ENCODE measurements at places on chromosomes 7 and 10.

GRCh38 chr10:5956146-5956936, 21.0 kb downstream of the IL15RA start:
- no peak for DNase-seq
- H3K27me3 ChIP-seq, result no peaks in the 10 kb centered on the region
- no peaks in the 10 kb centered on the region for H3K36me3 ChIP-seq
- peaks cover 9% of the 10 kb centered on the region for H3K4me1 ChIP-seq
- H3K4me3 ChIP-seq, result no peak overlapping the region

DNA sequence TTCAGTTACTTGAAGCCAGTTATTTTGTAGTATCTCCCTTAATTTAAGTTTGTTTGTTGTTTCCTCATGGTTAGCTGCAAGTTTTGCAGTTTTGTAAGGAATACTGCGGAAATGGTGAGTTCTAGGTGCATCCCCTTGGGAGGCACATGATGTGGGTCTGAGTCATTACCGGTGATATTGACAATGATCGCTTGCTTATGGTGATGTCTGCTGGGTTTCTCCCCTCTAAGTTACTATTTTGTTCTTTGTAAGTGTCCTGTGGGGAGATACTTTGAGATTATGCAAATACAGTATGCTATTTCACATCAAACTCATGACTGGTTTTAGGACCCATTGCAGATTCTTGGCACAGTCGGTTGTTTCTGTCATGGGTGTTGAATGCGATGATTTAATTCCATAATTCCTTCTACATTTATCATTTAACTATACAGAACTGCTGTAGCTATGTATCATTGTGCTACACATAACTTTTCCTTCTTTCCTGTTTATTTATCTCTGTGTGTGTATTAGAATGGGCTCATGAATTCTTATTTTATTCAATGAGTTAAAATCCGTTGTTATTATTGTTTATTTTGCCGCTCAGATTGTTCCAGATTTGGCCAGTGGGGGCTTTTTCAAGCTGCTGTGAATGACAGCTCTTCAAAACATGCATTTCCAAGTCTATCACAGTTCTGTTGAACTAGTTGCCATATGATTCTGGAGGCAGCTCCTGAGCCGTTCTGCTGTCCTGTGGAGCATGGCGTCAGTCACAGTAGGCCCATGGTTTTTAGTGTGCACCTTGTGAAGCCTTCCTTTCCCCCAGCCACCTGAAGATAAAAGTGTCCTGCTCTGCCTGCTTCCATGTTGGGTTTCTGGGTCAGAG, 18.4 kb downstream of the TSPAN14 start:
- no peak for DNase-seq
- H3K27ac ChIP-seq, result peak overlapping the region; percentile 66
- peaks cover 12% of the 10 kb centered on the region for H3K36me3 ChIP-seq
- peaks cover 51% of the 10 kb centered on the region for H3K4me1 ChIP-seq
- H3K27me3 ChIP-seq, result no peaks in the 10 kb centered on the region
- H3K4me3 ChIP-seq, result no peak overlapping the region

GRCh38 chr7:30728591-30729100, 23.3 kb upstream of the INMT start:
- DNase-seq, result no peak
- H3K4me3 ChIP-seq, result no peak overlapping the region
- H3K27me3 ChIP-seq, result peaks cover 33% of the 10 kb centered on the region
- no peak overlapping the region for H3K27ac ChIP-seq

DNA sequence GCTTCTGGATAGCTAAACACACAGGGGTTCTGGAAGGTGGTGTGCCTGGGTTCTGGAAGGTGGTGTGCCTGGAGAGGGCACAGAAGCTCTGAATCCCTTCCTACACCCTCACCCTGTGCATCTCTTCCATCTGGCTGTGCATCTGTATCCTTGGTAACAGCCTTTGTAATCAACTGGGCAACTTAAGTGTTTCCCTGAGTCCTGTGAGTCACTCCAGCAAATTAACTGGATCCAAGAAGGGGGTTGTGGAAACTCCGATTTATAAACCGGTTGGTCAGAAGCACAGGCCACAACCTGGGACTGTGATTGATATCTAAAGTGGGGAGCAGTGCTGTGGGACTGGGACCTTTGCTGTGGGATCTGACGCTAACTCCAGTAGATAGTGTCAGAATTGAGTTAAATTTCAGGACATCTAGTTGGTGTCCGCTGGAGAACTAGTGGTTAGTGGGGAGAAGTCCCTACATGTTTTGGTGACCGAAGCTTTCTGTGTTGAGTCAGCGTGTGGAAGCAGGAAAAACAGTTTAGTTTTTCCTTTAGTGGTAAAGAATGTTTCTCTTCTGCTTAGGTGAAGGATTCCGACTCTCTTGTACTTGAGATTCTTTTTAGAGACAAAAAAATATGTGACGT, 228.1 kb downstream of the BMPER start:
- no peak for DNase-seq
- H3K27me3 ChIP-seq, result no peaks in the 10 kb centered on the region
- no peak overlapping the region for H3K27ac ChIP-seq
- H3K4me1 ChIP-seq, result peaks cover 18% of the 10 kb centered on the region
- no peak overlapping the region for H3K4me3 ChIP-seq
- no peaks in the 10 kb centered on the region for H3K36me3 ChIP-seq

DNA sequence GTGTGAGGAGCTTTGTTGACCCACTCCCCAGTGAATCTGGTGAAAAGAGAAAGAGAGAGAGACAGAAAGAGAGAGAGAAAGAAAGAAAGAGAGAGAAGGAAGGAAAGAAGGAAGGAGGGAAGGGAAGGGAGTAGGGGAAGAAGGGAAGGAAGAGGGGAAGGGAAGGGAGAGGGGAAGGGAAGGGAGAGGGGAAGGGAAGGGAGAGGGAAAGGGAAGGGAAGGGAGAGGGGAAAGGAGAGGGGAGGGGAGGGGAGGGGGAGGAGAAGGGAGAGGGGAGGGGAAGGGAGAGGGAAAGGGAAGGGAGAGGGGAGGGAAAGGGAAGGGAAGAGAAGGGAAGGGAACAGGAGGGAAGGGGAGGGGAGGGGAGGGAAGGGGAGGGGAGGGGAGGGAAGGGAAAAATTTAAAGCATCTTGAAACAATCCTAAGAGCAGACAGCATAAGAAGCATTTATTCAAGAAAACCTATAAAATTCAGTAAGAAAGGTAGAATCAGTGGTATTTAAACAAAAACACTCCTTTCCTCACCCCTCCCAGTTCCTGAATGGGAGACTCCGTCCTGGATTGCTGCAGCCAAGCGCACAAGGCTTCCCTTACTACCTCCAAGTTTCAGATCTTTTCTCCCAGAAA, 846.2 kb upstream of the POM121L12 start:
- H3K4me1 ChIP-seq, result no peaks in the 10 kb centered on the region
- no peak overlapping the region for H3K27ac ChIP-seq
- no peak overlapping the region for H3K4me3 ChIP-seq
- peaks cover 2% of the 10 kb centered on the region for H3K36me3 ChIP-seq
- H3K27me3 ChIP-seq, result no peaks in the 10 kb centered on the region
